Suprapubic skin (tissue), 4 donors: ENCODE measurements at places on chromosomes 3 and 15. TPM values are rescaled to one million over a fixed set of nuclear protein-coding genes. Genes with fewer than 3 reads are reported as not detected.

PLA2G4D gene
- 23.6 TPM for total RNA-seq

GRM2 gene
- 7.3 TPM for total RNA-seq

PRR20G gene
- total RNA-seq = not detected

NANOGP8 gene
- total RNA-seq = 0.79 TPM

CPA3 gene
- 4.4 TPM for total RNA-seq

CCDC33 gene
- total RNA-seq = not detected

ACAN gene
- 0.05 TPM for total RNA-seq

MCF2L2 gene
- 0.56 TPM for total RNA-seq

UBAP1L gene
- 6.6 TPM for total RNA-seq

GABRB3 gene
- total RNA-seq = 2.0 TPM

LTK gene
- 0.64 TPM for total RNA-seq
